ENCODE measurements at places on chromosomes 6 and 20.

GRCh38 chr6:56927538-56928453 lies 27.1 kb upstream of the BEND6 start:
- no peak overlapping the region for H3K27ac ChIP-seq
- no peaks in the 10 kb centered on the region for H3K36me3 ChIP-seq
- no peak overlapping the region for H3K4me3 ChIP-seq
- no peak for DNase-seq
- H3K27me3 ChIP-seq: no peaks in the 10 kb centered on the region

DNA sequence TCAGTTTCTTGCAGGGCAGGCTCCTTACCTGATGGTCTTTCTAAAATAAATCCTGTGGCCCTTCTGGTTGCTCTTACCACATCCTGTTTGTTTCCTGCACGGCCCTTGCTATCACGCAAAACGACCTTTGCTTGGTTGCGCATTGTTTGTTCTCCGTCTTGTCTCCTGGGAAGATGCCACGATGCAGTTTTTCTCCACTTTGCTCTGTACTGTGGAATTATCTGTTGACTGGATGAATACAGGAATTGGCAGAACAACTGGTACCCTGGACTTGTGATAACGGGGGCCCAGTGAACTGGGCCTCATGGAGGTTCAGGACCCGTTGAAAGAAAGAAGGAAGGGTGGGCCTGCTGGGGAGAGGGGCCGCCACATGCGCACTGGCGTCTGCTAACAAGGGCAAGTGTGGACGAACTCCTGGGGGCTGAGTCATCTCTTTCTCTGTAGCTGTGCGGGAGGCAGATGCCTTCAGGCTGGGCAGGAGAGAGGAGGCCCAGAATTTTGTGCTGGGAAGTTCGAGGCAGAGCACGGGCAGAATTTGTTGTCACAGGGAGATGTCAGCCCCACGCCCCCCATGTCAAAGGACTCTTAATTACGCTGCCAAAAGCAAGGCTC lies 139.9 kb downstream of the BMP7 start:
- no peaks in the 10 kb centered on the region for H3K27me3 ChIP-seq
- H3K36me3 ChIP-seq: no peaks in the 10 kb centered on the region
- no peak overlapping the region for H3K27ac ChIP-seq
- DNase-seq: no peak
- no peaks in the 10 kb centered on the region for H3K4me1 ChIP-seq

GRCh38 chr6:33827546-33828451 lies 24.0 kb upstream of the MLN start:
- no peaks in the 10 kb centered on the region for H3K27me3 ChIP-seq
- H3K27ac ChIP-seq: no peak overlapping the region
- no peak overlapping the region for H3K4me3 ChIP-seq
- H3K36me3 ChIP-seq: no peaks in the 10 kb centered on the region
- DNase-seq: peak; percentile 46

DNA sequence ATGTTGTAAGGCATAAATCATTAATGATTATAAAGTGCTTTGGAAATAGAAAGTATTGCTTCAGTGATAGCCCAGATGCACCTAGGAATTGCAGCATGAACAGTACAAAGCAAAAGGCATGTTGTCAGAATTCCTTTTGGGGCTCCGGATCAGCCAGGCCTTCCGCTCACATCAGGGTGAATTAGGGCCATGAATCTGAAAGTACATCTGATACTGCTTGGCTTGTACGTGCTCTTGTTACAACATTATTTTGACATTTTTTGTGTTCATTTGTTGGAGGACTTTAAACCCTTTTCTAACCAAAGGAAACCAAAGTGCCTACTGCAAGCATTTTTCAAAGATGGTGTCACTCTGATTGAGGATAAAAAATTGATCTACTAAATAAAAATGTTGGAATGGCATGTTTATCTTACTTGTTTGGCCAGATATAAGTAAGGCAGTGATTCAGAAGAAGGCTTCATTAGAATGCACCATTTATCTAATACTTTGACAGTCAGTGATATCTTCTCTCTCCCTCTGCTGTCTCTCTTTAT lies 1005.6 kb upstream of the FLRT3 start:
- no peaks in the 10 kb centered on the region for H3K36me3 ChIP-seq
- DNase-seq: no peak
- H3K27me3 ChIP-seq: no peaks in the 10 kb centered on the region
- no peak overlapping the region for H3K27ac ChIP-seq
- no peaks in the 10 kb centered on the region for H3K4me1 ChIP-seq

- H3K27ac ChIP-seq: no peak overlapping the region
- no peaks in the 10 kb centered on the region for H3K27me3 ChIP-seq
- H3K4me1 ChIP-seq: peaks cover 3% of the 10 kb centered on the region
Measured at GRCh38 chr6:26599591-26599990, 2.8 kb downstream of the ABT1 start.

DNA sequence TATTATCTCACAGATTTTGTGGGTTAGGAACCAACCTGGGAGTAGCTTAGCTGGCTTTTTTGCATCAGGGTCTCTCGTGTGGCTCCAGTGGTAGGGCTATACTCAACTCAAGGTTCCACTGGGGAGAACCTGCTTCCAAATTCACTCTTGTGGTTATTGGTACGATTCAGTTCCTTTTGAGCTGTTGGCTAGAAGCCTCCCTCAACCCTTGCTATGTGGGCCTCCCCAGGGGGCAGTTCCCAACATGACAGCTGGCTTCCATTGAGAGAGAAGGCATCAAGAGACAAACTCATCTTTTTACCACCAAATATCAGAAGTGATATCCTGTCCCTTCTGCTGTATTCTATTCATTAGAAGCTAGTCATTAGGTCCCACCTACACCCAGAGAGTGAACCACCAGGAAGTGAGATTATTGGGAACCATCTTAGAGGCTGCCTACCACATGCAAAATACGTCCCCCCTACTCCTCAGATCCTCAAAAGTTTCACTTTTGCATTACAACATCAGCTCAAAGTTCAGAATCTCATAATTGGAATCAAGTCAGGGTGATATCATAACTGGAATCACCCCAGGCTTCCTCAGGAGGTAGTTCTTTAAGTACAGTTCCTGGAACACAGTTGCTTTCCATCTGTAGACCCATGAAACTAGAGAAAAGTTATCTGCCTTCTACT lies 30.9 kb downstream of the MKKS start:
- no peak for DNase-seq
- H3K4me3 ChIP-seq: no peak overlapping the region
- no peak overlapping the region for H3K27ac ChIP-seq
- H3K36me3 ChIP-seq: peaks cover 25% of the 10 kb centered on the region
- H3K4me1 ChIP-seq: no peaks in the 10 kb centered on the region

DNA sequence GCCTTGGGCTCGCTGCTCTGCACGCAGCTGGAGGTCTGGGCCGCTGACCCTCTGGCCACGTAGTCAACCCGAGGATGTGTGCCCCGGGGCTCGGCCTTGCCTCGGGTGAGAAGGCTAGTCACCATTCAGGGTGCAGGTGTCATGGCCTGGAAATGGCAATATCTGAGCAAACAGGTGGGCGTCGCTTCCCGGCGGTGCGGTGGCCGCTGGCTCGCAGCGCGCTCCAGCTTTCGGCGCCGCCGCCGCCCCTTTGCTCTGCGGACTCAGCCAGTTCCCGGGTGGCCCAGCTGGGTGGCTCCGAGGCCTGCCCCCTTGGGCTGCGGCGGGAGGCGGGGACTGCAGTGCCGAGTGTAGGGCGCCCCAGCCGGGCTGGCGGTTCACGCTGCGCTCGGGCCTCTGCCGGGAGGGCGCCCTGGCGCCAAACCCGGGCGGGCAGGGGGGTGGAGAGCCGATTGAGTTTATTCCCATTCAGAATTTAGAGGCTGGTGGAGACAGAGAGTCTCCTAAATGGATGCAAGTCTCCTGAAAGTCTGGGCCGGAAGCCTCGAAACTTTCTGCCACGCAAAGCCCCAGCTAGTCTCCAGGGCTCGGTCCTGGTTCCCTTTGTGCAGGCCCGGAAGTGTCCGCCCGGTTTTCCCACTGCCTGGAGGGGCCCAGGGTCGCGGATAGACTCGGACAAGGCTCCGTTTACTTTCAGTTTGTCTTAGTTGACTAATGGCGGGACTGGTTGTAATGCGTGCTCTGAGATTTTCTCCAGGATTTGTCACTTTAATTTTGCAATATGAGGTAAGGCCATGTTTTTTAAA lies 11.3 kb upstream of the TFAP2A start:
- H3K4me3 ChIP-seq: peak overlapping the region; percentile 44
- no peaks in the 10 kb centered on the region for H3K36me3 ChIP-seq
- peak; percentile 27 for DNase-seq
- H3K27ac ChIP-seq: no peak overlapping the region

DNA sequence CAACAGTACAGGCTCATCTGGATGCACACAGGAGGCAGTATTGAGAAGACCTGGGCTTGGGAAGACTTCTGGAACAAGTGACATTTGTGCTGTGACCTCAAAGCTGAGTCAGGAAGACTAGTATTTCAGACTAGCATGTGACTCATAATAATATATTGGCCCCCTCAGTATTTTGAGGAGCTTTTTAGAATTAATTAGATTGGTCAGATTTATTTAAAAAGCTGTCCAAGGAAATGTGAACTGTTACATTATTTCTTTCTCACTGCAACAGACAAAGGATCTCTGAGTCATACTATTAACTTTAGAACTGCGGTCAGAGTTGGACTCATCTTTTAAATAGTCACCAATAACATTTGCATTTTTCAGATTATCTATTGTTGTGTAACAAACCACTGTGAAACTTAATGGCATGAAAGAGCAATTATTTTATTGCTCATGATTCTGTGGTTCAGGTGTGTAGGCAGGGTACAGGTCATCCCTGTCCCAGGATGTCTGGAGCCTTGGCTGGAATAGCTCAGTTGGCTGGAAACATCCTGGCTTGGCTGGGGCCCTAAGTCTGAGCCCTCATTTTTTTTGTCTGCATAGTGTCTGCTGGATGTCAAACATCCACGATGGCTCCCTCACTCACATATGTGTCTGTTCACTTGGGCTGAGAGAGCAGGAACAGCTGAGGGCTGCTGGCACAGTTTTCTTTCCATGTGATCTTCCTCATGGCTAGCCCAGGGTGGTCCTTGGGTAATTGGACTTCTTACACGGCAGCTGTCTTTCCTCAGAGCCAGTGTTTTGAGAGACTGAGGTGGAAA lies 46.9 kb downstream of the MAP3K4 start:
- H3K27ac ChIP-seq: peak overlapping the region; percentile 50
- H3K4me1 ChIP-seq: peaks cover 9% of the 10 kb centered on the region

- peak overlapping the region; percentile 98 for H3K4me3 ChIP-seq
- H3K27me3 ChIP-seq: no peaks in the 10 kb centered on the region
- no peaks in the 10 kb centered on the region for H3K36me3 ChIP-seq
- H3K27ac ChIP-seq: peak overlapping the region; percentile 72
Measured at GRCh38 chr6:133954657-133955576, 1.9 kb downstream of the TBPL1 start.

DNA sequence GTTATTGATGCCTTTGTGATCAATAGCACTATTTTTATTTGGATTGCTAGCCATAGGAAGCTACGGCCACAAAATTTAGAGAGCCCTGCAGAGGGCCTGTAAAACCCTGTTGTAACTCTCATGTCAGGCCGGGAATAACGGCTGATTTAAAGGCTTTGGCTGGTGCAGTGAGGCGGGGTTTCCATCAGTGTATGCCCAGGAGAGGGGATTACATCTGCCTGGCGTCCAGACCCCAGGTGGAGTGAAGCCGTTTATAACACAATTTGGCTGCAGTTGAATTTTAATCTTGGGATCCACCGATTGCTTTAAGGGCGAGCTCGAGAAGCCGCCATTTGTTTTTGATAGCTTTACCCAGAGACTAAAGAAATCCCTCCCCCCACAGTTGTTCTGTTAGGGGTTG lies 29.1 kb upstream of the APCDD1L start:
- no peak overlapping the region for H3K4me3 ChIP-seq
- no peaks in the 10 kb centered on the region for H3K36me3 ChIP-seq
- no peaks in the 10 kb centered on the region for H3K27me3 ChIP-seq
- DNase-seq: no peak

DNA sequence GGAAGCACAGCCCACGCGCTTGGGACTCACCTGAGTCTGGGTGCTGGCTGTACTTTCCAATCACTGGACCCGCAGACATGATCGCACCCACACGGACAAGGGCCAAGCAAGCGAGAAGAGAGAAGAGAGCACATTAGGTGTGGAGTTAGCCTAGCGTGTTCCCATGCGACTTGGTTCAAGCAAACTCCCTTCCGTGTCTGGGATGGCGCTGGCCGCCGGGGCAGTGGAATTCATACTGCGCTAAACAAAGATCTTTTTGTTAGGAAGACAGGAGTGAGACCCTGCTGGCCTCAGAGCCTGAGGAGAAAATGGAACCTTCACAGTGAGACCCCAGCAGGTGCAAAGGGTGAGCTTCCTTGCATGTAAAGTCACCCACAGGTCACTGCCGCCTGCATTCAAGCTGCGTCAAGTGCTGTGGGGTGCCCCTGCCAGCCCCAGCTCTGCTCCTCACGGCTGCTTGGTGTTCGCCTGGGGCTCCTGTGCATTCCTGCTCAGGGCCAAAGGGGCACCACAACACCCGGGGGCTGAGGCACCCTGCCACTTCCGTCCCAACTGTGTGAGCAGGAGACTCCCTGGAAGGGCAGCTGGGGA lies 26.4 kb downstream of the PSMG4 start:
- peaks cover 14% of the 10 kb centered on the region for H3K4me1 ChIP-seq
- no peaks in the 10 kb centered on the region for H3K36me3 ChIP-seq
- H3K27me3 ChIP-seq: no peaks in the 10 kb centered on the region

- no peaks in the 10 kb centered on the region for H3K4me1 ChIP-seq
- H3K27ac ChIP-seq: no peak overlapping the region
- H3K27me3 ChIP-seq: no peaks in the 10 kb centered on the region
- DNase-seq: no peak
- H3K36me3 ChIP-seq: no peaks in the 10 kb centered on the region
Measured at GRCh38 chr20:35831029-35831428, 59.2 kb downstream of the PHF20 start.

DNA sequence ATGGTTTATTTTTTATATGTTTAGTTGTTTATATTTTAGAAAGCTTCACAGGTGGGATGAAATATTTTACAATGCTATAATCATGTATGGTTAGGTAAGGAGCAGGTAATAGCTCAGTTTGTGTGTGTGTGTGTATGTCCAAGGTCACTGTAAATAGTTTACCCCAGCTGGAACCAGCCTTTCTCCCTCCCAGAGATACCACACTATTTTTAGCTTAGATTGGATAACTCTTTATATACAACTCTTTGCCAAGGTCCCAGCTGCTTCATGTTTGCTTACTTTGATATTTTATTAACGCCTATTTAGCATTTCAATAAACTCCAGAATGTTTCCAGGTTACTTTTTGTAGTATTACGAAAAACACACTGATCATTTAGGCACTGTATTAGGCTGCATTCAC lies 1.8 kb upstream of the PEX7 start:
- H3K27me3 ChIP-seq: no peaks in the 10 kb centered on the region
- DNase-seq: no peak
- H3K36me3 ChIP-seq: no peaks in the 10 kb centered on the region

- DNase-seq: no peak
- H3K27ac ChIP-seq: no peak overlapping the region
- H3K4me1 ChIP-seq: no peaks in the 10 kb centered on the region
- no peaks in the 10 kb centered on the region for H3K27me3 ChIP-seq
- no peak overlapping the region for H3K4me3 ChIP-seq
Measured at GRCh38 chr6:130671577-130671976, 155.6 kb upstream of the SMLR1 start.
